Brain (organoid and tissue), 16 donors: ENCODE measurements at places on chromosomes 4 and X.

GRCh38 chrX:95764972-95765451 lies 919.6 kb upstream of the DIAPH2 start:
- DNase-seq, result peak; percentile 87

- peak; percentile 35 for DNase-seq
Observed at GRCh38 chr4:129232589-129233337, 136.8 kb downstream of the C4orf33 start.

- DNase-seq, result no peak
Observed at GRCh38 chr4:151013491-151013890, 1.6 kb downstream of the LRBA start.

GRCh38 chr4:80489798-80490197 lies 154.3 kb downstream of the CFAP299 start:
- DNase-seq, result no peak

DNA sequence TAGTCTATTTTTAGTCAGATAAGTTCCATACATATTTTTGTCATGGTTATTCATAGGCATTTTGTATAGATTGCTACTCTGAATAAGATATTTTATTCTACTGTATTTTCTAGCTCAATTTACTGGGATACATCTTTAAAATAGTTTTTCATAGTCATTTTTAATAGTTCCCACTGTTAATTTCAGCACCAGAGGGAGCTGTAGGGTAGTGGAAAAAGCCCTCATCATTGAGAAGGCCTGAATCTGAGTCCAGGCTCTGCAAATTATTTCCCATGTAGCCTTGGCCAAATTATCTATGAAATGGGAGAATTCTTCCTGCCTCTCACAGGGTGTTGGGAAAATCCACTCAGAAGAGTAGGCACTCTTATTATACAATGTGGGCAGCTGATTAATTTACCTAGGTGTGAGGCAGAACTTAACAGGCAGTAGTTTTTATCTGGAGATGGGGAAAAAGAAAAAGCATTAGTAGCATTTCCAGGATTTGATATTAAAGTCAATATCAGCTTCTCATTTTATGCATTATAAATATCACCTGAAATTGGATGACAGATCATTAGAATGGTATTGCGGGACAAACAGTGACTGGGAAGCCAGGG lies 102.9 kb upstream of the PAQR3 start:
- DNase-seq, result peak; percentile 80

- no peak for DNase-seq
Observed at GRCh38 chr4:25834411-25835107, 28.2 kb downstream of the SEL1L3 start.

DNA sequence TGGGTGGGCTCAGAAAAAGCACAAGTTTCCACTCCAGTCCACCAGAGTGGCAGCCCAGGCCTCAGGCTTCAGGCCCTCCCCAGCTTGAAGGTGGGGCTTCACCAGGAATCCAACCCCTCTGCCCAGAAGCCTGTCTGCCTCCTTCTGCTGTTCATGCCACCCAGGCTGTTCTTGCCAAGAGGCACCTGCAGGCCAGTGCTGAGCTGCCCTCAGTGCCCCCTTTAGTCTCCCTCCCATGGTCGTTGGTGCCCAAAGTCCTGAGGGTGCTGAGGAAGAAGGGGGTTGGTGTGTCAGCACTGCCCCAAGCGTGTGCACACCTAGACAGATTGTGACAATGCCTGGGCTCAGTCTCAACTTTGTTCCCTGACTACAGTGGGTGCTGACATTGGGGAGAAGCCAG lies 475.3 kb downstream of the EPHA5 start:
- DNase-seq, result no peak

GRCh38 chrX:25016361-25016671 lies 551 bp upstream of the ARX start:
- DNase-seq, result no peak

DNA sequence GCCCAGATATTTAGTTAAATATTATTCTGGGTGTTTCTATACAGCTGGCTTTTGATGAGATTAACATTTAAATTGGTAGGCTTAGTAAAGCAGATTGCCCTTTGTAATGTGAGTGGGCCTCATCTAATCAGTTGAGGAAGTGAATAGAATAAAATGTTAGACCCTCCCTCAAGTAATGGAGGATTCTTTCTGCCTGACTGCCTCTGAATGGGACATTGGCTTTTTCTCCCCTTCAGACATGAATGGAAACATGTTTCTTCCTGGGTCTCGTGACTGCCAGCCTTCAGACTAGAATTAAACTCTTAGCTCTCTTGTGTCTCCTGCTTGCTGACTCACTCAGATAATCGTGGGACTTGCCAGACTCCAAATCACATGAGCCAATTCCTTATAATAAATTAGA lies 266.7 kb downstream of the INPP4B start:
- DNase-seq, result no peak

DNA sequence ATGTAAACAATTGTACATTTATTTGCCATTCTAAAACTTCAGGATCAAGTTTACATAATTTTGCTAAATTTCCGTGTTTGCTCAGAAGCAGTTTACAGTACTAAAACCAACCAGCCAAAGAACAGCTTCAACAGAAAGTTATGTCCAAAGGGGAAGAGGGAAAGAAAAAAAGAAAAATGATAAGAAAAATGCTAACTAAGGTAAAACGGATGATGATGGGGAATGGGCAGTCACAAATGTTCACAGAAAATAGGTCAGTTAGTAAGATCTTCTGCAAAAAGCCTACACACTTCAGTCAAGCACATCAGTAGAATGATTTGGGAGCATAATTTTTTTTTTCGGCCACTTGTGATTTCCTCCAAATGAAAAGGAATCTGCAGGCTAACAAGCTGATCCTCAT lies 6.3 kb upstream of the COX18 start:
- no peak for DNase-seq

DNA sequence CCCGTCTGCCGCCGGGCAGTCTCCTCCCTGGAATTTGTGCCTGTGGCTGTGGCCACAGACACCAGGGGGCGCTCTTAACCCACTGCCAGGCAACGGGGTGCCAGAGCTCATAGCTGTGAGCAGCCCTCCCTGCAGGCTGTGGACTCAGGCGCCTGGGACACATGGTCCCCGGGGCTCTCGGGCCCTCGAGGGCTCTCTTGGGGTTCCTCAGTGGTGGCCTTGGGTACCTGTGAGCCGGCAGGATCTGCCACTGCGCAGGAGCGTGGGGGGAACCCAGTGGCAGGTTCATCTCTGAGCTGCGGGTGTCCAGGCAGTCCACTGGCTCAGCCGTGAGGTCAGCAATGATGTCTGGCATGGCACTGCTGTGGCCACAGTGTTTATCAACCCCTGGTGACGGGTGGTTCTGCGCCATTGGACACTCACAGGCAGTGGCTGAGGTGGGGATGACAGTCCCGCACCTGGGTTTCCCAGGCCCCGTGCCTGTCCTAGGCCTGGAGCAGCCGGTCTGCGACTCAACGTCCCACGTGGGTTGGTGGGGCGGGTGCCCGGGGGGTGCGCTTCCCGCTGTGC lies 37.2 kb downstream of the PCGF3 start:
- DNase-seq, result peak; percentile 26

DNA sequence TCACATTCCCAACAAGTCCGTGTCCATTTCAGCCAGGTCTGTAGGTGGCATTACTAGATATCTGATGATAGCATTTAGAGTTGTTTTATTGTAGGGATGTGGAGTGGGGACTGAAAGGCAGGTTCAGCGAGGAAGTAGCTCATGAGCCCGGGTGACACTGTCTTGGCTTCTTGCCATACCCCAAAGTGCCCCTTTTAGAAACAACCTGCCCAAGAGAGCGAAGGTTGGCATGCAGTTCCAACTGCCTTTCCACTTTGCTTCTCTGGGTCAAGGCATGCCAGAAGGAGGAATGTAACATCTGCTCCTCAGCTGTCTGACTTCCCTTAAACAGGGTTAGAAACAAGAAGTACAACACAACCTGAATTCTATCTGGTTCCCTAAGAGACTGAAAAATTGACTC lies 9.0 kb downstream of the GRIA3 start:
- DNase-seq, result no peak

DNA sequence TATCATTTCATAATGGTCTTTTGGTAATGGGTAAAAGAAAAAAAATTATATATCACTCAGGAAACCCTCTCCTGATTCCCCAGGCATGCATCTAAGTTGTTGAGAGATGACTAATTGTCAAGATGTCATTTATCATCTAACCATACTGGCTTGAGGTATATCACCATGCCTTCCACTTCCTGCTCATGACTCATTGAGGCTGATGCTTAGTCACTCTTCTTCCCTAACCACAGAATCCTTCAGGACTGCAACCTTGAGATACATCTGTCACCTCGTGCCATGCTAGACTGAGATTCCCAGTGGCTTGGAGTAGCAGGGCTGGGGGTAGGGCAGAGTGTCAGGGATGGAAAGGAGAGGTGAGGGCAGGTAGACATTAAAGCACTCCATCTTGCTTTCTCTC lies 782.5 kb upstream of the INTU start:
- DNase-seq, result no peak
